ENCODE measurements at places on chromosomes 2 and 18.

DNA sequence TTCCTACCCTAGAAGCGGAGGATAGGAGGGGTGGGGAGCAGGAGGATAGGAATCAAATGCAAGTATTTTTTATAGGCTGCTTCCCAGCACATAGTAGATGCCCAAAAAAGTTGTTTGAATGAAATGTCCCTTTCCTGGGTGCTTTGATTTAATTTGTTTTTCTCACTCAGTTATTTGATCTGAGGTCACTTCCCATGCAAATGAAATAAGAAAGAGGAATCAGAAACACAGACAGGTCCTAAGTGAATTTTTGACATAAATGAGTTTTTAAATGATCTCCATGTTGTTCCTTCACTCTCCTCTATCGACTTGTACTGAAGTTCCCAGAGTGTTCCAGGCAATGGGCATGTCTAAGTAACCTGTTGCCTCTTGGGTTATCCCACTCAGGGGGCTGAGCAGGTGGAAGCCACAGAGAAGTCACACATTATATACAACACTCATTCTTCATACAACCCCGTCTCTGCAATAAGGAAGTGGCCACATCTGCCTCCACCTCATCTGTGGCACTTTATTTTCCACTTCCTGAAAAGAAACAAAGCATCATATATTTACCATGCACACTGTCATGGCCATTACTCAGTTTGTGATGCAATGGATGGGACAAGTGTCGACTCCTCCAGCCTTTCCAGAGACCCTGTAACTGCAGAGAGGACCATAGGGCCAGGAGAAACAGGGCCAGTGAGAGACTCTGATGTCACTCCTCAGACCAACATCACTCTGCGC lies 81.9 kb upstream of the ZNF397 start:
- DNase-seq, result no peak

DNA sequence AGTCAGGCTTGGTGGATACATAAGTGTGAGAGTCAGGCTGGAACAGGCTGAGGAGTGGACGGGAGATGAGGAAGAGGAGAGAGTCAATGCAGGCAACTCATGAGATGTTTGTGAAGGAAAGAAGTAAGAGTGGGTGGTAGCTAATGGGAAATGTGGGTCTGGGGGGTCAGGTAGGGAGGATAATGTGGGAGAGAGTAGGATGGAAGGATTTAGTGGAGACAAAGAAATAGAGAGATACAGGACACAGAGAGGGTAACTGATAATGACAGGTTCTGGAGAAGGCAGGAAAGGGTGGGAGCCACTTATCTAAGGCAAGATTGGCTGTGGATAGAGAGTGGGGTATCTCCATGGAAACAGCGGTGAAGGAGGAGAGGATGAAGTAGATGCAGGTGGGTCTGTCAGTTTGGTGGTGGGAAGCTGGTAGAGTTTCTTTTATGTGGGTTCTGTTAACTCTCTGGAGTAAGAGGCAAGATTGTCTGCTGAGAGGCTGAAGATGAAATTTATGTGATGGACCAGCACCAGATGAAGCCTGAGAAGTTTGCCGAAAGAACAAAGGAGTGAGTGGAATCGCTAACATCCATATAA lies 190.6 kb upstream of the SPRED2 start:
- no peak for DNase-seq

GRCh38 chr2:135152361-135152760 lies 100.3 kb downstream of the RAB3GAP1 start:
- DNase-seq, result no peak

GRCh38 chr18:10085416-10085815 lies 171.6 kb downstream of the VAPA start:
- DNase-seq, result no peak

DNA sequence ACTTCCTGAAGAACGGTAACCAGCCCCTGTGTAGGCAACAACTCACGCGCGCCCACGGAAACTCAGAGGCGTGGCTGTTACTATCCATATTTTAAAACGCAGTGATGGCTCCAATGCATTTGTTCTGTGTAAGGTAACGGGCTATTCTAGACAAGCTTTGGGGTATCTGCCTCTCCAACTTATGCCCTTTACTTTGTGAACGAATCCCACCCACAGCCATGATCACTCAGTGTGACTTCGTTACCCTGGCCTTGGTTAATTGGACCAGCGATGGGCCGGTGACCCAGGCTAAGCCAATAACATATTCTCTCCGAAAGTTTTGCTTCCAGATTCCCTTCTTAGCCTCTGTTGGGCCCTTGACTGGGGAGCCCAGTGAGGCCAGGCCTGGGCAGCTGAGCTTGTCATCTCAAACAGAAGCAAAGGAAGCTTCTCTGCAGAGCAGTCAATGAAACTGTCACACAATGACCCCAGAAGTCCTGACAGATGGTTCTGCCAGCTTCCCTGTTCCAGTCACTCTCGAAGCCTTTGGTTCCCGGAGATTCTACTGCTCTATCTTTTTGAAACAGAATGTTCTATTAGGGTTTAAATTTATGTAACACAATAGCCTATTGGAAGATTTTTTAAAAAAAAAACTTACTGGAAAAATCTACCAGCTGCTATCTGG lies 30.7 kb upstream of the ROCK2 start:
- no peak for DNase-seq

All from stimulated activated CD8-positive, alpha-beta memory T cell treated with anti-CD3 and anti-CD28 coated beads, Interleukin-4, amount 100 ng/mL, for 1 hour (primary cell).